Hematopoietic multipotent progenitor cell (in vitro differentiated cells): ENCODE measurements at places on chromosomes 2 and 18. TPM values are rescaled to one million over a fixed set of nuclear protein-coding genes. Genes with fewer than 3 reads are reported as not detected.

The CERS6 gene
- 20.7 TPM for total RNA-seq

GRCh38 chr2:171325886-171326585 is 107.8 kb downstream of the METTL8 start:
- peak; percentile 22 for DNase-seq

The PFN4 gene
- total RNA-seq: 0.81 TPM

- no peak for DNase-seq
Observed at GRCh38 chr2:150122871-150123613, 364.4 kb downstream of the RND3 start.

The SKOR2 gene
- not detected for total RNA-seq

- peak; percentile 53 for DNase-seq
Observed at GRCh38 chr2:233418761-233419546, 64.7 kb downstream of the DGKD start.

DNA sequence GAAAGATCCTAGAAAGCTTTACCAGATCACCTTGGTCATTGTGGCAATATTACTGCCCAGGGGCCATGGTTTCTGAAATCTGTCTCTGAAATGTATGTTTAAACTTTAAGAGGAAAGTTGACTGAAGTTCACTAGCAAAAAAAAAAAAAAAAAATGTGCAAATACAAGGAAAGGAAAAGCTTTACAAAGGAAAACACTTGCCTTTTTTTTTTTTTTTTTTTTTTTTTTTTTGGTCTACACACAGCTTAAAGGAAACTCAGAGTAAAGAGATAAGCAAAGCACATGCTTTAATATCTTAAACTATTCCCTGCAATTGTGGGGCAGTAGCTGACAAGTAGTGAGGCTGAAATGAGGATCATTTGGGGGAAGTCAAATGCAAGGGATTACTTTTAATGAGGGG is 174.2 kb upstream of the EPAS1 start:
- DNase-seq: peak; percentile 37

- no peak for DNase-seq
Observed at GRCh38 chr18:61272793-61273192, 60.4 kb upstream of the CDH20 start.

DNA sequence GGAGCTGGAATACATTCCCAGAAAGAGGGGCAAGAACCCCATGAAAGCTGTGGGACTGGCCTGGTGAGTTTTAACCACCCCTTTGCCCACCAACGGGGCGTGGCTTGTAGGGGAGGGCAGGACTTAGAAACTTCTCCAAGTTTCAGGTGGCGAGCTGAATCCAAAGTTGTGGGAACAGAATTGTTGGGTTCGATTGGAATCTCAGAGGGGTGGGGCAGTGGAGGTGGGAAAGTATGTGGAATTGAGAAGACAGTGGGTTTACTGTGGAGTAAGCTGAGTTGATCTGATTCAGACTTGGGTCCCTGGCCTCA is 1.1 kb downstream of the PNKD start:
- no peak for DNase-seq

DNA sequence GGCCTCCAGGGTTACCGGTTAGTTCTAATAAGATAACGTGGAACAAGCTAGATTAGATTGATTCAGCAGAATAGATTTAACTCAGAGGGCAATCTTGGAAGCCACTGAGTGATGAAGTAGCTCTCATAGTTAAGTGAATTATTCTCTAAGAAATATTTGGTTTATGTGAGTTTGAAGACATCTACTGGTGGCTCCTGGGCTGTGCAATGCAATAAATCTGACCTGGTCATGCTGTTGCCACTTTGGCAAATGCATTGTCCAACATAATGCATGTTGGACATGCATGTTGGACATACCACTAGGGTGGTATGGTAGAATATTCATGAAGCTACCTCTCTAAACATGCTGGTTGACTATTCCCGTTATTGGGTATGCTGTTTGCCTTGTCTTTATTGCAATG is 493.7 kb upstream of the VRK2 start:
- DNase-seq: no peak

- DNase-seq: no peak
Observed at GRCh38 chr18:65754121-65754520, 3.3 kb downstream of the CDH7 start.

The DSG1 gene
- not detected for total RNA-seq

DNA sequence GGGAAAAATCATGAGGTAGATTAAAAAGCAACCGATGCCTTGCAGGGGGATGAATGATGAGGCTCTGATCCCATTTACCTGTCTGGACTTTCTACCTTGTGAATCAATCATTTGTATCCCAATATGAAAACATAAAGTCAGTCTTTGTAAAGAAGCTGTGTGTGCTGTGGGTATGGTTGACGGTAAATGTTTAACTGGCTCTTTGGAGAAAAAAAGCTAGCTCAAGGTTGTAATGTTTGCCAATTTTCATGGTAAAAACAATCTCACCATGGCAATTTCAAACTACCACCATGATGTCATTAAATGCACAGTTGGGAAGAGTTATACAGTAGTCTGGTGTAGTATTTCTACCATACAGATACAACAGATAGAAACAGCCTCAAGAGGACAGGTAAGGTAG is 14.6 kb downstream of the TTR start:
- DNase-seq: no peak

DNA sequence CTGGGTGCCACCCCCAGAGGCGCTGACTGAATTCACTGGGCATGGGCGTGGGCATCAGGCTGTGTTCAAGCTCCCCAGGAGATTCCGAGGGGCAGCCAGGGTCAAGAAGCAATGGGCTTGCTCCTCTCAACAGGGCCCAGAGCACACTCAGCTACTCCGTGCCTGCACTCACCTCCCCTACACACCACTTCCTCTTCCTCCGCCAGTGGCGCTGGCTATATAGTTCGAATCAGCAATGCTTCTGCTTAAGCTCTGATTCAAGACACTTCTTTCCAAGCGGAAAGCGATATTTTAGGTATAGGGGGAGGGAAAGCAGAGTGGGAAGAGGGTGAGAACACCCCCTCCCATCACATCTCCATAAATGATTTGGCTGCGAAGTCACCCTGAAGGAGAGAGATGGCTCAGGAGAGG is 42.1 kb downstream of the CRACDL start:
- no peak for DNase-seq

- DNase-seq: no peak
Observed at GRCh38 chr2:12397854-12398253, 318.9 kb upstream of the TRIB2 start.

DNA sequence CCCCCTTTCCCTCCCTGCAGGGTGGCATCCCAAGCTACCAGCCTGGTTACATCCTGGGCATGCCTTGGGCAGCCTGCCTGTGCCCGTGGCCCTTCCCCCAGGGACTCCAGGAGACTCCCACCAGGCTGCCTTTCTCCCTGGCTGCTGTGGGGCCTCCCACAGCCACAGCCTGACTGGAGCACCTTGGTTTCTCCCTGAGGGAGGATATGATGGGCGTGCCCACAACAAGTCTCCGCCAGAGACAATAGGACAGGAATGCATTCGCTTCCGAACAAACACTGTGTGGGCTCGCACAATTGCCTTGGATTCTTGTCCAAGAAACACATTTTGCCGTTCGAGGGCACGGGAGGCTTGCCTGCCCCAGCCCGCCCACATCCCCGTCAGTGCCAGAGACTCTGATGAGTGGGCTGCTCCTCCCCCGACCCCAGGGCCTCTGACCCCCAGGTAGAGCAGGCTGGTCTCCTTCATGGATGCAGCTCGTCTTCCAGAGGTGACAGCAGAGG is 102.1 kb downstream of the SMAD7 start:
- DNase-seq: no peak

DNA sequence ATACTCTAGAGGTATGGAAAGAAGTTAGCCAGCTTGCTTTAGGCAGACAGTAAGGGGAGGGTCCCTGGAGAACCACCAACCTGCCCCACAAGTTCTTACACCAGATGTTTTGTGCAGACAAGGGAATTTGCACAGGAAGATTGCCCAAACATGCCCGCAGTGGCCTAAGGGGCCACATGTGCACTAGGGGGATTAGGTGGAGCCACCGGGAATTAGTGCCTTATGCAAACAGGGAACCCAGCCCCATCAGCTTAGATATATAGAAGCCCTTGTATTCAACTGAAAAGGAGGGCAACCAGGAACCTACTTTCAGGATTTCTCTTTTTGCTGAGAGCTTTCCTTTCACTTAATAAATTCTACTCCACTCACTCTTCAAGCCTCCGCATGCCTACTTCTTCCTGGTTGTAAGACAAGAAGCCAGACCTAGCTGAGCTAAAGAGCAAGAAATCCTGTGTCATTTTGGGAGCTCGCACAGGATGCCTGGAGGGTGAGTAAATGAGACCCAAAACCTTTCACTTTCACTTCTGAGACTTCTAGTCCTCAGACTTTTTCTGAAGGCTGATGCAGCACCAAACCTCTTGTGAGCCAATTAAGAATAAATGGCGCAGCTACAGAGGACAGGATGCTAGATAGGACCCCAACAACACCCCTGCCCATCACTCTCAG is 146.3 kb downstream of the GCA start:
- DNase-seq: no peak

The AQP12A gene
- total RNA-seq: not detected

The KIAA2012 gene
- total RNA-seq: not detected

DNA sequence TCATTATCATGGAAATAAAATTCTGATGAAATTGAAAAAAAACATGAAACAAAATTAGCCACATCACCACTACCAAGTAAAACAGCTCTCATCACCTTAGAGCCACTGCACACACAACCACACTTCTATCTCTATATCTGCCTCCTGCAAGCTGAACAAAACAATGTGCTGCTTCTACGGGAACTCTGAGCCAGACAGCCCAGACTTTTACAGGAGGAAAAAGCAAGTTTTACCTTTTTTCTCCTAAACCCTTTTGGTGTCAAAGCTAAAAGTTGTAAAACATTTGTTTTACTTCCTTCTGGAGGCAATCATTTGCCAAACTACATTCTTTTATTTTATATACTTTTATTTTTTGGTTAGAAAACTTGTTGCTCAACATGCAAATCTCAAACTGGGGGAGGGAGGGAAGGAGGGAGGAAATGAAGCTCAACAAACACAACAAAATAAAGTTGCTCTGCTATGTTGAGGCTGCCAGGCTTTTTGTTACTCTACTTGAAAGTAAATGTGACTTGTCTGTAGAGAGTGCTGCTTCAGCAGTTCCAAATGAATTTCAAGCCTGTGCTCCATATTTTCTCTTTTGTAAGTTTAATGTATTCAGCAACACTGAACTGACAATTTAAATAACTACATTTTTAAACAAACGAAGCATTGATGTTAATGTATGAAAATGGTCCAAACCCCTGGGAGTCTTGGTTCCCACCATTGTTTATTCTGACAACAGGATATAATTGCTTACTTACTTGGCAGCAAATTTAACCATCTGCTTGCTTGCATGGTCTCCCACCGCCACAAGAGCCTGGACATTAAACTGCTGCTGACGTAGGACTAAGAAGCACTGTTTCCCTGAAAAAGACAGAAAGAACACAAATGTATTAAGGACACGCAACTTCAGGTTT is 24.5 kb downstream of the DARS1 start:
- DNase-seq: no peak

The ESPNL gene
- total RNA-seq: 1.1 TPM

The HSBP1L1 gene
- 6.2 TPM for total RNA-seq

DNA sequence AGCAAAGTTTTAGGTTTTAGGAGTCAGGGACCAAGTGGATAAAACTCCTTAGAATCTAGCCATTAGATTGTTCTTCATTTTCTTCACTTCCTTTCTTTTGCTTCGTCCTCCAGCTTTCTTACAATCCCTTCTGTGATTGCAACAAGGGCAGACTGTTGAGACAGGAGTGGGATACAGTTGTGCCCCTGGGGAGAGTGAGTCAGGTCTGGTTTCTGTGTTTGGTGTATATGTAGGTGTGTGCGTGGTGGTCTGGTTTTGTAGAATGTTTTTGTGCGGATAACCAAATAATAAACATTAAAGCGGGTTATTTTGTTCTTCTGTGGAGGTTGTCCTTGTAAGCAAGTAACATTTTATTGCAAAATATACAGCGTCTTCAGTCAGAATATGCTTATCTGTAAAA is 7.3 kb downstream of the INSIG2 start:
- no peak for DNase-seq

DNA sequence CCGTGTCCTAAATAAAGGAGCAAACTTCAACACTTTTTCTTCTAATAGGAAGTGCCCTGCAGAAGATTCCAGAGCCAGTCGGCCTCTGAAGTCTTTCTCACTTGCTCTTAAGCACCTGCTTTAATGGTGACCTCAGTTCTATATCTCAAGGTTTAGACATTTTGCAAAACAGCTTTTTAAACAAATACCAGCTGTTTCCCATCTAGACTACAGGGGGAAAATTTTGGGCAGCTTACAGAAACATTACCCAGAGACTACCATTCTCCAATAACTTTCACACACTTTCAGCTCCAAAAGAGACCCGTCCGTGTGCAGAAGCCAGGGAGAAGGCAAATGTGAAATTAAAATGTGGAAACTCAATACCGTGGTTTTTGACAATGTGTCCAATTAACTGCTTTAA is 285.3 kb upstream of the CCDC68 start:
- no peak for DNase-seq

DNA sequence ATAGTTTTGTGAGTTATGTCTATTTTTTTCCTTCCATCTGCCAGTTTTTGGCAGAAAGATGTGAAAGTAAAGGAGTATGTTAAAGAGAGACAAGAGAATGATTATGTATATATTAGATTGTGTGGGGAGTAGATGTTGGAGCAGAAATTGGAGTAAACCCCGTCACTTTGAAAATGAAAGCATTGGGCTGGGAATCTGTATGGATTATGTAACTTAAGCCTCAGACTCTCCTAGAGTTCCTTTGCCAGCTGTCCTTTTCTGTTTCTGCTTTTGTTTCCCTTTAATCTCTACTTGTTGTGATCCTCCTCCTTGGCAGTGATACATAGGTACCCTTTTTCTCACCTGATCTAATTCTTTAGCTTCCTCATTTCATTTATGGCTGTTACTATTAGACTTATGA is 19.2 kb downstream of the CCDC138 start:
- no peak for DNase-seq

The FHOD3 gene
- total RNA-seq: not detected

The LCT gene
- total RNA-seq: 0.27 TPM

The CTAGE1 gene
- total RNA-seq: not detected

The ATIC gene
- total RNA-seq: 19.1 TPM

GRCh38 chr18:27062802-27063201 is 122.3 kb downstream of the CHST9 start:
- no peak for DNase-seq

The HJURP gene
- 1.9 TPM for total RNA-seq

- DNase-seq: no peak
Observed at GRCh38 chr2:98883780-98884211, 52.2 kb downstream of the CRACDL start.

DNA sequence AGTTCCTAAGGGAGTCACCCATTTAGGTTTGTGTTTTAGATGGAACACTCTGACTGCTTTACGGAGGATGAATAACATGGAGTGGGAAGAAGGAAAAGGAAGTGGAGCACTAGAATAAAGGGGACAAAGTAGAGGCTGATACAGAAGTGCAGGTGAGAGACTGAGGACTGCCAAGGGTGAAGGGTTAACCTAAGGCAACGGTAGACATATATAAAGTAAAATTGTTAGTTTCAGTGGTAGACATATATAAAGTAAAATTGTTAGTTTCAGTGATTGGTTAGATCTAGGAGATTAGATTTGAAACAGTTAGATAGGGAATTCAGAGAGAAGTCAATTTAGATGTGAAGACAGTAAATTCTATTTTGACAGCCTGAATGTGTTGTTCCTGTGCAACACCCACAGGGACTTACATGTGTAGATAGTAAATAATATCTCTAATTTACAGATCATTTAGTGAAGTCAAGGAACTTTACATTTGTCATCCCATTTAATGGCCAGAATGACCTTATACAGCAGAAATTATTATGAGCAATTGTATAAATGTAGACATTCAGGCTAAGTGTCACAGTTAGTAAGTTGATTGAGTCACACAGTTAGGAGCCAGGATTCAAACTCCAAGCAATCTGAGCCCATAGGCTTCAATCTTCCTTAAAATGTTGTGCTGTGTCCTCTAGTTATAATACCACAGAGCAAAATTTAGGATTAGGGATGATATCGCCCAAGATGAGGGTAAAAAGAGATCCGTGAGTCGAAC is 270.8 kb upstream of the UBE2E3 start:
- DNase-seq: no peak
